GM13977 (cell line): ENCODE measurements at places on chromosomes 1 and 21.

- DNase-seq = no peak
Measured at GRCh38 chr1:241221319-241221718, 135.7 kb downstream of the RGS7 start.

GRCh38 chr1:26524181-26524580, 5.4 kb upstream of the RPS6KA1 start:
- no peak for DNase-seq

DNA sequence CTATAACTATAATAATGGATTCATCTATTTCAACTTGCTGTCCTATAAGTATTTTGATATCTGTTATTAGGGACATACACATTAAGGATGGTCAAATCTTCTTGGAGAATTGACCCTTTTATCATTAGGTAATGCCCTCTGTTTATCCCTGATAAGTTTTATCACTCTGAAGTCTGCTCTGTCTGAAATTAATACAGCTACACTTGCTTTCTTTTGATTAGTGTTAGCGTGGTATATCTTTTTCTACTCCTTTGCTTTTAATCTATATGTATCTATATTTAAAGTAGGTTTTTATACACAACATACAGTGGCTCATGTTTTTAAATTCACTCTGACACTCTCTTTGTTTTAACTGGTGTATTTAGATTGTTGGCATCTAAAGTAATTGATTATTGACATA, 69.9 kb upstream of the EXO1 start:
- no peak for DNase-seq

DNA sequence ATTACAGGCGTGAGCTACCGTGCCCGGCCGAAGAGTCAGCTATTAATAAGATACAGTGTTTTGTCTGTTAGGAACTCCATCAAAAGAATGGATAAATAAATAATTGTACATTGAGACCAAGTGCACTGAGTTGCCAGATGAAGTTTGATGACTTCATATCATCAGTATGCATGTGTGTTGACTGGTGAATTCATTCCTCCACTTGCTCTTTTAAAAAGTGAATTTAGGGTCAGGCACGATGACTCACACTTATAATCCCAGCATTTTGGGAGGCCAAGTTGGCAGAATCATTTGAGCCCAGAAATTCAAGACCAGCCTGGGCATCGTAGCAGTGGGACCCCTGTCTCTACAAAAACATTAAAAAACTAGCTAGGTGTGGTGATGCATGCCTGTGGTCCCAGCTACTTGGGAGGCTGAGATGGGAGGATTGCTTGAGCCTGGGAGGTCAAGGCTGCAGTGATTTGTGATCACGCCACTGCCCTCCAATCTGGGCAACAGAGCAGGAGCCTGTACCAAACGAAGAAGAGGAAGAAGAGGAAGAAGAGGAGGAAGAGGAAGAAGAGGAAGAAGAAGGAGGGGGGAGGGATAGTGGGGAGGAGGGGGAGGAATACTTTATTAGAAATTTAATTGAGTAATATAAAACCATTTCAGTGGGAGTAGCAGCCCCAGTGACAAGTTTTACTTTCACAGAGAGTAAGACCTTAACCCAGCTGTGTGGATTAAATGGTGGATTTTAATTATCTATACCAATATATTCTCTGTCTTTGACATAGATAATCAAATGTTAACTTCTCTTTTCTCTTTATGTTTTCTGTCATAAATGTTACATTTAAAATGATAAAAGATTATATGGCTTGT, 74.9 kb downstream of the CCDC18 start:
- DNase-seq = no peak

- no peak for DNase-seq
Measured at GRCh38 chr1:47031059-47031458, 7.6 kb downstream of the CYP4X1 start.

DNA sequence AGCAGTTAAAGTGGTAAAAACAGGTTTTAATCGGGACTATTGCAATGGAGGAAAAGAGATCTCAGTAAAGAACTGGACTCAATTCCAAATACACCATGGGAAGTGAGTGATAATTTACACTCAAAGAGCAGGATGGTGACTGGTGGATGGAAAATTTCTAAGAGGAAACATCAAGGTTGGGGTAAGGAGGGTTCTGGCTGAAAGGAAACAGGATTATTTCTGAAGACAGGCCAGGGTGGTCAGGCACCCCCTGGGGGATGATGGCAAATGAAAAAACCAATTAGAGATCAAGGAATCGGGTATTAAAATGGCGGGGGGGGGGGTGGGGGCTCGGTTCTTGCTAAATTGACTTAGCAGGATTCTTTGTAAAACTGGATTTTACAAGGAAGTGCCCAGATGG, 12.3 kb upstream of the HSD11B1 start:
- DNase-seq = no peak

DNA sequence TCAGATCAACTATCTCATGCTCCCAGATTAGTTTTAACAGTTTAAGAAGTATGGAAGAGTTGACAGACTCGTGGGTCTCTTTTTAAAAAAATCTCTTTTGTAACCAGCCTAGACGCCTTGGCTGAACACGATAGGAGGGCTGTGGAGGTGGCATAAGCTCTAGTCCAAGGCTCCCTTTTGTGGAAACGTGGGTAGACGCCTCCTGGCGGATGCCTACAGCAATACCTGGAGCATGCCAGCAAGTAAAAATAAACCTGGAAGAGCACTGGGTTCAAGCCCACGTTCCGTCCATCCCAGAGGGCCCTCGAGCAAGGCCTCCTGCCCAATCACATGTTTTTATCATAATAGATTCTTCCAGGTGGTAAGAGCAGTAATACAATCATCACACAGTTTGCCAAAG, 87.9 kb downstream of the RGS7 start:
- DNase-seq = no peak

DNA sequence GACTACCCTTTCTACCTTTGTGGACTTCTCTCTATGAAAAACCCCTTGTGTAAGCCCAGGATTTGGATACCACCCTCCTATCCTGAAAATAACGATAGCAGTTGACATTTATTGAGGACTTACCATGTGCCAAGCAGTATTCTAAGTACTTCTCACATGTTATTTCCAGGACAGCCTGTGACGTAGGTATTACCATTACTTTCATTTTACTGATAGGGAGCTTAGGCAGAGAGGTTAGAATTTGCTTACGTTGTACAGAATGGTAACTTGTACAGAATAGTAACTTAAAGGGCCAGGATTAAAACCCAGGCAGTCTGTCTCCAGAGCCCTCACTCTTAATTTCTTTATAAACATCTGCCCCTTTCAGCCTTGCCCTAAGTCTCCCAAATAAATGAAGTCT, 138.3 kb downstream of the NTMT2 start:
- DNase-seq = no peak

- DNase-seq = no peak
Measured at GRCh38 chr1:203636291-203636690, 9.7 kb downstream of the ATP2B4 start.

- no peak for DNase-seq
Measured at GRCh38 chr1:230219174-230220067, 152.4 kb downstream of the GALNT2 start.

DNA sequence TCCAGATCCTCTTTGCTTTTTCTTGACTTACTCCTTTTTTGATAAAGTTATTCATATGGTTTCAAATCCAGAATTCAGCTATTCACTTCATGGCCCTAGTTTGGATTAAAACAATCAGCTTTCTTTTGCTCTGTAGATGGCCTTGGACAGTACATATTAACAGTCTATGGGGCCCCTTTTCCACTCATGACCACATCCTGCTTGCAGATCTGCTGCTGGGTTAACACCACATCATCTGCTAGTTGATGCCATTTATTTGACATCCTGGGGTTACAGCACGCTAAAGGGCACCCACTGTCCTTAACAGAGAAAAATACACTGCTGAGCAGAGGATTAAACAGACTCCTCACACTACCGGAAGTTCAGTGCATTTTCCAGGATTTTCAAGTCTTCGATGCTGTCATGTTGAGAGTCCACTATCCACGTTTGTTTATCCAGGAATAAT, 941 bp upstream of the IFI16 start:
- DNase-seq = peak; percentile 30

DNA sequence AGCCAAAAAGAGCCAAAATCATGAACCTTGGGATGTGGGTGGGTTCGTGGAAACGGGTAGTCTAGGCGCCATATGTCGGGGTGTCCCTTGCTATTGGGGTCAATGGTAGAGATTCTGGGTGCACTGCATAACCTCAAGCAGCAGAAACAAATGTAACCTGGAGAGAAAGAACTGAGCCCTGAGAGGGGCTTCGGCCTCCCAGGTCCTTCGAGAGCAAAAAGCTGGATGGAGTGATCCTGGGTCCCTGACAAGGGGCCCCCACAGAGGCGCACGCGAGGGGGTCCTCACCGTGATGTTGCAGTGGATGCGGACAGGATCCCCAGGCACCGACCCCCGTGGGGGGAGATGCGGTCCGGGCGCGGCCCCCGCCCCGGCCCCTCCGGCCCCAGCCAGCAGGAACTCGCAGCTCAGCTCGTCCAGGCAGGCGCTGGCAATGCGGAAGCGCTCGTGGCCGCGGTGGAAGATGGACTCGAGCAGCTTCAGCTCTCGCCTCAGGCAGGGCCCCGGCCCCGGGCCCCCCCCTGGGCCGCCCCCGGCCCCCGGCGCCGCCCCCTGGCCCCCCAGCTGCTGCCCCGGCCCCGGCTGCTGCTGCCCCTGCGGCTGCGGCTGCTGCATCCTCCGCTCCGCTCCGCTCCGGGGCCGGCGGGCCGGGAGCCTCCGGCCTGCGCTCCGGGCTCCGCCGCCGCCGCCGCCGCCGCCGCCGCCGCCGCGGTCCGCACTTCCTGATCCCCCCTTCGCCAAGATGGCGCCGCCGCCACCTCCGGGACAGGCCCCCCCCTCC, at the start of gene UBE2Q1:
UBE2Q1 (minus strand) TSS at position 724 of the 781 bp plus-strand sequence; CDS start at position 615, 109 bp downstream.
- DNase-seq = no peak

DNA sequence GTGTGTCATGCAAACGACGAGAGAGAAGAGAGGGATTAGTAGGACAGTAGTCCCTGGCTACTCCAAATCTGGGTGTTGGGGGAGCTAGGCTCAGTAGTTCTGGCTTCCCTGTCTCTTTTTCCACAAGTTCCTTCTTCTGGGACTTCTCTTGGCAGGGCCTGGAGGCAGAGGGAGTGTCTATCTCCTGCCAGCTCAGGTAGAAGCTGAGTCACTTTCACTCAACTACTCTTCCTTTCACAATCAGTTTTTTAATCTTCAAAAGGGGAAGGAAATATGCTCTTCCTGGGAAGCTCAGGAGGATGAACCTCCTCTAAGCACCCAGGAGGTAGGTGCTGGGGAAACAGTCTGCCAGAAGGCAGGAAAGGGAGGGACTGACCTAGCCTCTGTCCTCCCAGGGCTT, 35.2 kb upstream of the MAGOH start:
- DNase-seq = no peak

- no peak for DNase-seq
Measured at GRCh38 chr21:46322351-46323226, 1.1 kb downstream of the C21orf58 start.
